ENCODE measurements at places on chromosomes 5 and 9. TPM values are rescaled to one million over a fixed set of nuclear protein-coding genes. Genes with fewer than 3 reads are reported as not detected.

DNA sequence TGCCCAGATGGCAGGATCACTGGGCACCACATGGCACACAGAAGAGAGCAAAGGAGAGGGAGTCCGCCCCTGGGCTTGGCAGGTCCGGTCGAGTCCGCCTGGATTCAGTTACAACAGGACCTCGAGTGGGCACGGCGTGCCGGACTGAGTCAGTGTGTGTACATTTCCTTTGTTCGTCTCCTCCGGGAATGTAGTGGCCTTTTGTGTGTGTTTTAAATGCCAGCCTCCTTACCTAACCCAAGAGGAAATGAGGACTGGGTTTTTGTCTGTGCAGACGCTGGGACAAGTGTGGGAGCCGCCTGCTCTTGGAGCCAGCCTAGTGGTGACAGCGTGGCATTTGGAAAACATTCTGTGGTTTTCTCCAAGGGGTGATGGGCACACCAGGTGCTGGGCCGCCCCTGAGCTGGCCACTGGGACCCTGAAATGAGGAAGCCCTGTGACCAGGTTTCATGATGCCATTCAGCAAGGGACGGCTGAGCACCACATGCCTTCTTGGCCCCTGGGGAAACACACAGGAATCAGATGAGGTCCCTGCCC is 9.6 kb downstream of the NEK6 start:
- H3K4me1 ChIP-seq = no peaks in the 10 kb centered on the region
- H3K27ac ChIP-seq = no peak overlapping the region
- H3K36me3 ChIP-seq = no peaks in the 10 kb centered on the region
- no peak overlapping the region for H3K4me3 ChIP-seq

The BRD8 gene
- total RNA-seq = 171 TPM

DNA sequence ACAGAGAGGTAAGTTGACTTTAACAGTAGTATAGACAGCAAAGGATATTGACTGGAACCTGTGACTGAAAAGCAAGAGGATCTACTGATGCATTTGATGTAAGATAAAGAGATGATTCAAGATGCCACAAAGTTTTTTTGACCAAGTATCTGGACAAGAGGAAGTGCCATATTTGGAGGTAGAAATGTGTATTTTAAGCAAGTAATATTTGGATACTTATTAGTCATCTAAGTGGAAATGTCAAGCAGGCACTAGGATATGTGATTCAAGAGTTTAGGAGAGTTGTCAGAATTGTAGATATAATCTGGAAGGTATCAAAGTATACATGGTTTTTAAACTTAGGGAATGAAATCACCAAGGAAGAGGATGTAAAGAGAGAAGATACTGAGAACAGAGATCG is 686.1 kb upstream of the CHD1 start:
- no peaks in the 10 kb centered on the region for H3K36me3 ChIP-seq
- no peak overlapping the region for H3K4me3 ChIP-seq
- no peaks in the 10 kb centered on the region for H3K27me3 ChIP-seq
- no peaks in the 10 kb centered on the region for H3K4me1 ChIP-seq
- H3K27ac ChIP-seq = no peak overlapping the region
- DNase-seq = no peak

The SPINK6 gene
- not detected for total RNA-seq

All from PC-9 (cell line).